ENCODE measurements at places on chromosomes 3 and 15.
A peak's percentile ranks its signal among the peaks of the same experiment; 100 is the strongest.

GRCh38 chr3:108428586-108428985, 81.8 kb downstream of the MYH15 start:
- DNase-seq: no peak

DNA sequence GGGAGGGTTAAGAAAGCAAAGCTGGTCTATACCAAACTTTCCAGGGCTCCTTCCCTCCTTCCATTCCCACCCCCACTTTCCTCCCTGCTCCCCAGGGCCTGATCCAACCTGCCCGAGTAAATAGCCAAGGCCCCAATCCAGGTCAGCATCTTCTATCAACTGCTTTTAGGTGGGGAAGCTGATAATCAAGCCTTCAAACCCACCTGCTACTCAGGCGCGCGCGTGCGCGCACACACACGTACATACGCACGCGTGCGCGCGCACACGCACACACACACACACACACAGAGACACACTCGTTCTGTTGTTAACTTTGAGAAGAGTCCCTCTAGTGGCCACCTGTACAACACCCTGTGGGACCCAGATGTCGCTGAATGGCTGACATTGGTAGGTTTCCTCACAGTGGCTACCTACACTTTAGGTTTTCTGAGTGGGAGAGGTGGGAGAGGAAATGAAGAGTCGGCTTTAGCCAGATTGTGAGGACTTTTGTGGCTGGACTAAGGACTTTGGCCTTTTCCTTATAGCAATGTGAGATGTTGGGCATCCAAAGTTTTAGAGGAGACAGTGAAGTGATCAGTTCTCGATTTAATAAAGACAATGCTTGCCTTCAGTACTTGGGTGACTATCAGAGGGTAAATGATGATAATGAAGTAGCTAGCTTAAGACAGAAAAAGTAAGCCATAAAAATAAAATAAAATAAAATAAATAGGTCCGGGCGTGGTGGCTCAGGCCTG, 179.9 kb upstream of the C2CD4B start:
- DNase-seq: peak; percentile 95

- DNase-seq: no peak
Measured at GRCh38 chr15:100043068-100043641, 298.6 kb downstream of the ADAMTS17 start.

DNA sequence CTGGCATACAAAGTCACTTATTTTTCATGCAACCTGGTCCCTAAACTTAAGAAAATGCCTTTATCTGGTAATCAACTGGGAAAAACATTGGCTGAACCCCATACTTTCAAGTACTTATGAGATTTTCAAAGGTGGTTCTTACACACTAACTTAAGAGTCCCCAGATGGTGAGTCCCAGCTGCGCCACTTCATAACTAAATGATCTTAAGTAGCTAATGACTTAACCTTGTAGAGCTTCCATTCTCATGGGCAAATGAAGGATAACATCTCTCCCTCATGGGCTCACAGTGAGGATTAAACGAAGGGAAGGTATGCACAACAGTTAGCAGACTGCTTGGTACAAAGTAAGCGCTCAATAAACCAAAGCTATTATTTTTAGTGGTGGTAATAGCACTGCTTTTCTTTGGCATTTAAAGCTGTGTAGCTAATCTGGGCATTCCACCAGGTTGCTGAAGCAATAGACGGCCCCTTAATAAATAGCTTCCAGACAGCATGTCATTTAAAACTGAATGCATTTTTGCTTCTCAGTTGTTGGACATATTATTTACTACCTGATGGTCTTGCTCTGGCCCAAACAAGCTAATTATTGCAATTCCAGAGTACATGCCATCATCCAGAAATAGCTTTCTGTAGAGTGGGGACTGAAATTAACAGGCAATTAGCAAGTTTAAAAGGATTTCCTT, 55.4 kb downstream of the LIPC start:
- no peak for DNase-seq

DNA sequence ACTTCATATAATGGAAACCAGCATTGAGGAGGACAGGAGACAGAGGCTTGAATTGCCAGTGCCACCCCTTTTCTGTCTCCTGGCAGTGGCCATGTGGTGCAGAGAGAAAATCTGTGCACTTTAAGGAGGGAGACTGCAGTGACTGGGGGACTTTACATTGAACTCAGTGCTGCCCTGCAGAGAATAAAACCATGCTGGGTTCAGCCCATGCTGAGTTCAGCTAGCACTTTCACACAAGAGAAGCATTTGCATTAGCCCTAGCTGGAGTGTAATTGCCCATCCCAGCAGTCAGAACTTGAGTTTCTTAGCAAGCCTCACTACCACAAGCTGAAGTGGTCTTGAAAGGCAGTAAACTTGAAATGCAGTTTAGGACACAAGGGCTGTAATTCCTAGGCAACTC, 677.5 kb downstream of the ZPLD1 start:
- DNase-seq: no peak

DNA sequence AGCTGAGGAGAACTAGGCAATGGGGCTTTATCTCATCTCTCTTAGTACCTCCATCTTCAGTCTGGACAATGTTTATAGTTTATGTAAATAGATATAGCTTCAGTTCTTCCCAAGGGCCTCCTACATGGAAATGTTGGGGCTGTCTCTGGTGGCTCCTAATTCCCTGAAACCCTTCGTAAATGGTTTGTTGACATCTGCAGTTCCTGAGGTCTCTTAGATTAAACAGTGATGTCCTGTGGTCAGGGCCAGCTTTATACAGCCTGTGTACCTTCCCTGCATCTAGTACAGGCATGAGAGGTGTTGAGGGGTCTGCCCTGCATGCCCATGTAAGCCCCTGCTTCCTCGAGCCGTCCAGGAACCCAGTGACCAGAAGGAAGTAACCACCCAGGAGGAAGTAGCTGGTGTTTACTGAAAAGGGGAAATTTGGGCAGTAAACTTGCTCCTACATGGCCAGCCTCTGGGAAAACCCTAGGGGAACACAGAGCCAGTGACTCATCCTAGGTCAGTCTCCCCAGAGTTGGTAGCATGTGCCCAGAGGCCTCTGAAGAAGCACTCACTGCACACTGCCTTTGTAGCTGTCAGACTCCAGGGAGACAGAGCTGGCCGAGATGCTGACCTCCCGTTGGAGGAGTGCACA, 4.7 kb upstream of the TBC1D2B start:
- no peak for DNase-seq

- DNase-seq: no peak
Measured at GRCh38 chr3:16227566-16227965, 37.2 kb downstream of the DPH3 start.

DNA sequence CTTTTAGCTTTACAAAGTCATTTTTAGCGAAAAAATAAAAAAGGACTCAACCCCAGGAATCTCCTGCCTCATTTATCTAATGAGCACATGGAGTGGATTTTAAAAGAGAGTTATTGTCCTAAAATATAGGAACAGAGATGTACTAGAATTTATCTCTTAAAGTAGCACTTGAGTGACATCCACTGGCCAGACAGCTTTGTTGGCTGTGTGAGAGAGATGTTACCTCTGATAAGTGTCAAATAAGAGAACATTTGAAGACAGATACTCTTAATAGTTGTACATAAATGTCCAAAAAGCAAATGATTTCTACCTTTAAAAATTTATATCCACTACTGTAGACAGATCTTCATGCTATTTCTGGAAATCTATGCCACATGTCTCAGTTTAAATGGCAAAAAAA, 12.3 kb upstream of the MFSD1 start:
- DNase-seq: peak; percentile 79

- DNase-seq: no peak
Measured at GRCh38 chr15:91940496-91941381, 87.2 kb downstream of the SLCO3A1 start.

GRCh38 chr3:194474675-194475074, 12.1 kb downstream of the ATP13A3 start:
- no peak for DNase-seq

Data from T47D (cell line).